ENCODE measurements at places on chromosomes 6 and 20. TPM values are rescaled to one million over a fixed set of nuclear protein-coding genes. Genes with fewer than 3 reads are reported as not detected.

DNA sequence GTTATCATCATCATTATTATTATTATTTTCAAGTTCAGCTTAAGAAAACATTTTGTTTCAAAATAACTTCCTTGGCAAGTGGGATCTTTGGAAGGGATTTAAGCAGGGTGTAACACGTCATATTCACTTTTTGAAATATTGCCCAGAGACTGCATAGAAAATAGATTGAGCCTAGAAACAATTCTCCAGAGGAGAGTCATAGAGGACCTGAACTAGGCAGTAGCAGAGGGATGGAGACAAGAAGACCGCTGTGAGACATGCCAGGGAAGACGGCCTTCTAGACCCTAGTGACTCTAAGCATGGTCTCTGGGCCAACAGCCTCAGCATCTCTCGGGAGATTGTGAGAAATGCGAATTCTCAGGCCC lies 55.5 kb downstream of the EDN1 start:
- DNase-seq, result no peak

GRCh38 chr6:133046576-133046975 lies 194.6 kb upstream of the EYA4 start:
- no peak for DNase-seq

DNA sequence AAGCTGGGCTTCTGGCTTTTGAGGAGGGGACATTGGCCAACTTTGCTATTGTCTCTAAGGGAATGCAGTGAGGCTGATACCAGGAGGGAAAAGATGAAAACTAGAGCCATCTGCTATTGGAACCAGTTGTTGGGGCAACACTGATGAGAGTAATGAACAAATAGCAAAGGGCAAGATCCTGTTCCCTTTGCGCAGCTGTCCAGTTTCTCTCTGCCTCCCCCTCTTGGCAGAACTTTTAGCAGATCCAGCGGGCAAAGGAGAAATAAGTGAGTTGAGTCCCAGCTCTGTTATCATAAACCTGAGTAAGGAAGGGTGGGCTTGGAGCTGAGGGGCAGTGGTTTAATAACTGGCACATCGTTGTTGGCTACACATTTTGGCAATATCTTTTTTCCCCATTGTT lies 126.8 kb downstream of the AKAP7 start:
- no peak for DNase-seq

- no peak for DNase-seq
Observed at GRCh38 chr6:89974834-89975233, 80.6 kb downstream of the GJA10 start.

- DNase-seq, result no peak
Observed at GRCh38 chr20:46357030-46357514, 48.8 kb upstream of the CDH22 start.

GRCh38 chr6:70119218-70119835 lies 183.6 kb downstream of the COL9A1 start:
- no peak for DNase-seq

DNA sequence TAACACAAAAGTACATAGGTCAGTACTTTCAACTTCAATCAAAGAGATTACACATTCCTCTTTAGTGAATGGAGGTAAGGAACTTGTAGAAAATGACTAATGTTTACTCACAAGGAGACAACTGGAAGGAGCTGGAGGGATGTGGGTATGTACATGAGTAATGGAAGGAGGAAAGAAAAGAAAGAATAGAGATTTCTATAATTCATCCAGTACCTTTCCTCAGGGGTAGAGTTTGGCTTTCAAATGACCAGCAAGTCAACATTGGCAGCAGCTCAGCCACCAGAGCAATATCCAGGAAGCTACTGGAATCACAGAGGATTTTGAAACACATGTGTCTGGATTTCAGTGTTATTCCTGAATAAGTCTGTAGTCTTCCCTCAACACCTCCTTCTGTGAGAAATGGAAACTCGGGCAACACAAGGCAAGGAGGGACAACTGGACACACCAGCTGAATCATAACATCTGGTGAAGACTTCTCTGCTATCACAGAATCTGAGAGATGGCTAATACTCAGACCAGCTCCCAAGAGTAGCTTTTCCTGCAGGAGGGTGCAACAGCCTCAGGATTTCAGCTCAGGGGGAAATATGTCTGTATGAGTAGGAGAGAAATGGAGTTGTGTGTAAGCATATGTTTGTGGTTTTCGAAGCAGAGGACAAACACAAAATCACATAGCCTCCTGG lies 98.8 kb downstream of the HAO1 start:
- peak; percentile 92 for DNase-seq

DNA sequence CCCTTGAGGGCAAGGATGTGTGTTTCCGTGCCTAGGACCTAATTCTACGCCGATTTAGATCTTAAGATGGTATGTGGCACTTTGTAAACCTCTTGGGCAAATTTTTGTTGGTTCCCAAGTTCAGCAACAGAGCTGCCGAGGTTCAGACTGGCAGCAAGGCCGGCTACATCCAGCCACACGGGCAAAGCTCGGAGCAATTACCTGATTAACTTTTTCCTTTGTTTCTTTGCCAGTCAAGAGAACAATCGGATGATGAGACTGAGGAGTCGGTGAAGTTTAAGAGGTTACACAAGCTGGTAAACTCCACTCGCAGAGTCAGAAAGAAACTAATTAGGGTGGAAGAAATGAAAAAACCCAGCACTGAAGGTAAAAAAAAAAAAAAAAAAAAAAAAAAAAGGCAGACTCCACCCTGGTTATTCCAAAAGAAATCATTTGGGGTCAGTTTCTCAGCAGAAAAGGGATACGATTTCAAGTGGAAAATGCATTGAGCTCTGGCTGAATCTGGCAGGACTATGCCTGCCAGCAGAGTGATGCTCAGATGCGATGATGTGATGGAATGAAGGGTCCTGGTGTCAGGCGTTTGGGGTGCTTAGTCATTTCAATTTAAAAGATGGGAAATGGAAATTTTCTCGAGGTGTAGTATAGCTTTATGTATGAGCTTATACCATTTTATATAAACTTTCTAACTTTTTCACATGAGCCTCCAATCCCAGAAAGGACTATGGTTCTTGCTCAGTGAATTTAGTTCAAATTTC lies 171.6 kb downstream of the SASH1 start:
- DNase-seq, result peak; percentile 83

DNA sequence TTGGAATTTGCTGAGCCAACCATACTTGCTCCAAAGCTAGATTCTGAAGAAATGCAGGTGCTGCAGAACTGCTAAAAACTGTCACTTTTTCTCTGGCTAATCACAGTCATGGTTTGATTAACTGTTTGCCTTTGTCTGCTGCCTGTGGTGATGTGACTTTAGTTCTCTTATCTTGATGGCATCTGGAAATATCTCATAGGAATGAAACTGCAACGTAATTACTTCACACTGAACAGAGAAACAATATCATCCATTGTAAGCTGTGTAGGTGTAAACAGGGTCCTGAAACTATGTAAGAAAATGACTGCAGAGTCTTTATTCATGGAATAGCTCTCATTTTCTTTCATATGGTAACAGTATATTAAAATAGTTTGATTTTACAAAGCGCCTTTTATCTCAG lies 721.9 kb upstream of the HS3ST5 start:
- no peak for DNase-seq

GRCh38 chr6:115582386-115582785 lies 478.3 kb downstream of the FRK start:
- DNase-seq, result no peak

DNA sequence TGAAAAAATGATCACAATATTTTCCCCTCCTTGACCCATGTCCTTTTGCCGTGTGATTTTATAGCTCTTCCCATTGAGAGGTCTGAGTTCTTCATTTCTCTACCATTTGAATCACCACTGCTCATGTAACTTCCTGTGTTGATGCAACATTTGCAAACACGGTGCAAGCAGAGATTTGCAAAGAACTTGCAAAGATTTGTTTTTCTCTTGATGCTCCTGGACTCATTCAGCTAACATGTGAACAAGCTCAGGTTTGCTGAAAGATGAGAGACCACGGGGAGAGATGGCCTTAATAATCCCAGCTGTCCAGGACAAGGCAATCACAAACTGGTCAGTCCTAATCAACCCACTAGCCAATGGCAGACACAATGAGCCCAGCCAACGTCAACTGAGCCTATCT lies 8.6 kb downstream of the VNN2 start:
- peak; percentile 36 for DNase-seq

- DNase-seq, result peak; percentile 92
Observed at GRCh38 chr6:34630040-34630439, 66.5 kb downstream of the ILRUN start.

Gene KCNK5
- not detected for polyA plus RNA-seq

Gene KIF6
- 0.87 TPM for polyA plus RNA-seq

Gene MYLK2
- polyA plus RNA-seq, result not detected

Gene DNMT3B
- 0.85 TPM for polyA plus RNA-seq

Measured in GM23248 (cell line).